ENCODE measurements at places on chromosomes 2 and 18.

GRCh38 chr2:11478899-11479605 is 13.1 kb upstream of the E2F6 start:
- H3K36me3 ChIP-seq: no peaks in the 10 kb centered on the region
- H3K4me1 ChIP-seq: peaks cover 11% of the 10 kb centered on the region
- H3K4me3 ChIP-seq: no peak overlapping the region

DNA sequence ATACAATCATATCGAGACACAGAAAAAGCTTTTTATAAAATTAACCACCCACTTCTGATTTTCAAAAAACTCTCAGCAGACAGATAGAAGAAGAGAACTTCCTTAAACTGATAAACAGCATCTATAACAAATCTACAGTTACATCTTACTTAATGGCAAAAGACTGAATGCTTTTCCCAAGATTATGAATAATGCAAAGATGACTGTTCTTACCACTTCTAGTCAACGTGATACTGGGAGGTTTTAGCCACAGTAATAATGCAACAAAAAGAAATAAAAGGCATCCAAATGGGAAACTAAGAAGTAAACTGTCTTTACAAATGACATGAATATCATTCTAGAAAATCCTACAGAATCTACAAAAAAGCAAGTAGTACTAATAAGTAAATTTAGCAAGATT is 58.0 kb upstream of the TMEM247 start:
- no peak for DNase-seq
- H3K4me3 ChIP-seq: no peak overlapping the region
- no peaks in the 10 kb centered on the region for H3K27me3 ChIP-seq
- no peak overlapping the region for H3K27ac ChIP-seq
- H3K4me1 ChIP-seq: no peaks in the 10 kb centered on the region

- H3K36me3 ChIP-seq: no peaks in the 10 kb centered on the region
- H3K4me1 ChIP-seq: peaks cover 47% of the 10 kb centered on the region
- no peak overlapping the region for H3K4me3 ChIP-seq
- H3K27me3 ChIP-seq: no peaks in the 10 kb centered on the region
These were observed 133.0 kb downstream of the MAP4K4 start for GRCh38 chr2:101830555-101830954.

DNA sequence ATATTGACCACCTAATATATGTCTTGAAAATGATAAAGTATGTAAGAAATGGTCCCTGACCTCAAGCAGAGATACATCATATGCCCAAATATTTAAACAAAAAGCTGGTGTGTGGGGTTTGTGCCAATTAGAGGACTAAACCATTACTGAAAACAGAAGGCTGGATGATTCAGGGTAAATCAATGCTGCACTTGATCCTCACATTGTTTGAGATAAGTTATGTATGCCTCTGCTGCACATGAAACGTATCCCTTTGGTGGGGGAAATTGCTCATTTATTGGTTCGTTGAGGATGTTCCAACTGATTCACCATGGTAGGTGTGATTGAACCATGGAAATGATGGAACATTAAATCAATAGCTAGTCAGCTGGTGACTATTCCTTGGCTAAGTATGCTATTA is 24.7 kb upstream of the DARS1 start:
- H3K4me1 ChIP-seq: no peaks in the 10 kb centered on the region
- no peaks in the 10 kb centered on the region for H3K27me3 ChIP-seq
- H3K36me3 ChIP-seq: no peaks in the 10 kb centered on the region
- H3K4me3 ChIP-seq: no peak overlapping the region
- no peak for DNase-seq

DNA sequence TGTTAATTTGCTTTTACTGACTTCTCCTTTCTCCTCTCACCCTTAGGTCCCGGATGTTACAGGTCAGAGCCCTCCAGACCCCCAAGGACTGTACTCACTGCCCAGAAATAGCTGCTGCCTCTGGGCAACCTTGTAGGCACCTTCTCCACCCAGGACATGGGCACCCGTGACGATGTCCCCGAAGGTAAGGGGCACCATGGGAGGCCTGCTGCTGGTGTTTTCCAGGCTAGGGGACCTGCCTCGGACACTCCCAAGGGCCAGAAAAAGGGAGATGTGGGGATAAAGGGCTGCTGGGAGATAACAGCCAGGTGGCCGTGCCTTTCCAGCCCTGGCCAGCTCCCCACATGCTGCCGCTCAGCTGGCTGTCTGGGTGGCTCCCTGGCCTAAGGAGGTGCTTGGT is 13.6 kb downstream of the TOGARAM2 start:
- no peaks in the 10 kb centered on the region for H3K36me3 ChIP-seq
- H3K4me1 ChIP-seq: peaks cover 22% of the 10 kb centered on the region
- H3K27ac ChIP-seq: no peak overlapping the region
- no peak for DNase-seq
- H3K27me3 ChIP-seq: no peaks in the 10 kb centered on the region

- H3K4me1 ChIP-seq: peaks cover 14% of the 10 kb centered on the region
- DNase-seq: no peak
- H3K27me3 ChIP-seq: no peaks in the 10 kb centered on the region
These were observed 644 bp upstream of the QPCT start for GRCh38 chr2:37343537-37344434.

DNA sequence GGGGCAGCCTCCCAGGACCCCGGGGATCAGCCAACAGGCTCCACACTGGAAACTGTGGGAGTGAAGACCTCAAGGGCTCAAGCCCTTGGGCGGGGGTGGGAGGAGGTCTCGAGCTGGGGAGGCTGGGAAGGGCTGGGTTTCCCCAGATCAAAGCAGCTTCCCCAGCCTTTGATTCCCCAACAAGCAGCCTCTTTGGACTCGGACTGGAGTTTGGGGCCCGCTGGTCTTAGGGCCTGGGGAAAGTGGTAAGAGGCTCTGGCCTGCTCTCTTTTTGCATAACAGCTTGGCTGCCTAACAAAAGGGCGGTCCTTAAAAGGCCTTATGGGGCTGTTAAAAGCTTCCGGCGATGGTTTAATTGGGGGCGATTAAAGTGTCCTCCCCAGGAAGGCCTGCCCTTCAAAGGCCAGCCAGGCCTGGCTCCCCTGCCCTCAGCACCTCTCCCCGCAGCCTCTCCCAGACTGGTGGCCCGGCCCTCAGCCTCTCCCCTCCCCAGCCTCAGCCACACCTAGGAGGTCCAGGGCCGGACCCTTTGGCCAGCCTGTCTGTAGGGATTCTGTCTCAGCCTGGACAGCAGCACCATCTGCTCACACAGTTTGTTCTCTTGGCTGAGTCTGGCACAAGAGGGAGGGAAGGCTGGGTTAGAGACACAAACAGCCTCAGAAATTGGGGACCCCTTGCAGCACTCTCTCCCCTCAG is 39.6 kb downstream of the ZFP36L2 start:
- H3K4me1 ChIP-seq: peaks cover 24% of the 10 kb centered on the region
- no peak for DNase-seq
- H3K27me3 ChIP-seq: no peaks in the 10 kb centered on the region
- peak overlapping the region; percentile 11 for H3K27ac ChIP-seq
- H3K36me3 ChIP-seq: no peaks in the 10 kb centered on the region

DNA sequence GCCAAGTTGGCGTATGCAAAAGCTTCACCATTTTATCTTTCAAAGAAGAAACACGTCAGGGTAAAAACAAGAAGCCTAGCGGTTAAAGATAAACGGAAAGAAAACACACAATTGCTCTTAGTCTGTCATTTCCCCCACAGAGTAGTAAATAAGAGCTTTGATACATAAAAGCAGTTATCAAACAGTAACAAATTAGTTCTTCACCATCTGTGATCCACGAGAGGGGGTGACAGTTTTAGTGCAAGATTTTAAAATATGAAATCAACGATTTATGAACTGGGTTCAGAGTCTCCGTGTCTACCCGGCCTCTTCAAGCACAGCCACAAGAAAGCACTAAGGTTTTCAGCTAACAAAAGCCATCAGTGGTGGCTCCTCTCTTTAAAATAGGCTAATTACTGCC is 703.9 kb upstream of the ID2 start:
- DNase-seq: no peak
- H3K4me3 ChIP-seq: no peak overlapping the region
- no peak overlapping the region for H3K27ac ChIP-seq
- no peaks in the 10 kb centered on the region for H3K4me1 ChIP-seq
- H3K36me3 ChIP-seq: no peaks in the 10 kb centered on the region

DNA sequence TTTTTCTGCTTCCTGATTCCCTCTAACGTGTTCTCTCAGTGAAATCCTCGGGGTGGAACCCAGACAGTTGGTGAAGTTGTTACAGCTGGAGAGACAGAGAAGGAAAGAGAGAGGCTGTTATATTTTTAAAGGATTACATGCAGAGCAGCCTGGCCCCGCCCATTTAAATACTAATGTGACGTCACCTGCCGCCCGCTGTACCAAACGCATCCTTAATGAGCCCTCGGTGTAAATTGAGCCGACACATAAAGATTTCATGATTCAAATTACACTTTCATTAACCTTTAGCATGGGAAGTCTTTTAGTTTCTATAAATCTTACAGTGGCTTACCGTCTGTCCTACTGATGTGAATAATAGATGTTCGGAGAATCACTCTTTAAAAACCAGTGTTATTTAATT is 164.0 kb upstream of the SIX3 start:
- H3K27ac ChIP-seq: no peak overlapping the region
- DNase-seq: no peak
- H3K36me3 ChIP-seq: no peaks in the 10 kb centered on the region

GRCh38 chr18:54906331-54907185 is 52.7 kb downstream of the CCDC68 start:
- H3K36me3 ChIP-seq: no peaks in the 10 kb centered on the region
- no peaks in the 10 kb centered on the region for H3K4me1 ChIP-seq
- no peaks in the 10 kb centered on the region for H3K27me3 ChIP-seq
- no peak for DNase-seq
- no peak overlapping the region for H3K27ac ChIP-seq

DNA sequence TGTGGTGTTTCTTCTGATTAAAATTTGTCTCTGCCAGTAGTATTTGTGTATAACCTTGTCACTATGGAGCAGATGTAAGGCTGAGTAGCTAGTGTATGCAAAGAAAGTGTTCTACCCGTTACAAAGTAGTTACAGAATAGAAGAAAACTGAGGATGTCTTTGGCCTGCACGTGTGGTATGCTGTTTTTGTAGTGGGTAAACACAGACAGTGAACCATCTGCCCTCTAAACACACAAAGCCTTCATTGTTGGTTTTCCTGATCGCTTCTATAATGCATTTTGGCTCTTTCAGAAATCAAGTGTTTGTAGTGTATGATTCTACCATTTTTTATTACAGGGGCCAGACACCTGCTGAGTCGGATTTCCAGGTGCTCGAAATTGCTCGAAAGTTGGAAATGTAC is 61.5 kb downstream of the FARP2 start:
- no peak for DNase-seq
- H3K4me3 ChIP-seq: no peak overlapping the region
- H3K27me3 ChIP-seq: no peaks in the 10 kb centered on the region

- no peaks in the 10 kb centered on the region for H3K4me1 ChIP-seq
- H3K27me3 ChIP-seq: no peaks in the 10 kb centered on the region
- H3K27ac ChIP-seq: no peak overlapping the region
- H3K4me3 ChIP-seq: no peak overlapping the region
- H3K36me3 ChIP-seq: no peaks in the 10 kb centered on the region
These were observed 24.3 kb downstream of the STAT4 start for GRCh38 chr2:191126386-191127085.

DNA sequence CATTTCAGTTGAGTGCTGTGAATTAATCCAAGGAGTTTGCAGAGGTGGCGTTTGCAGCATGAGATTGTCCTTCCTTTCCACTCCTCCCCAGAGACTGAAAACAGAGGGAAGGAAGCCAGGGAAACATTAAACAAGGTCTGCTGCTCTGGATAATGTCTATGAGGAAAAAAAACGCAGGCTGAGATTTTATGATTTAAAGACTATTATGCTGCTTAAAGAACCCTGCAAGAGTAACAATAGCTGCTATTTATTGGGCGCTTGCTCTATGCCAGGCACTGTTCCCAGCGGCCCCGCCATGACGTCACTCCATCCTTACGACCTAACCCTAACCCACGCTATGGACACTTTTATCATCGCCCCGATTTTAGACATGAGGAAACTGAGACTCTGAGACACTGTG is 222.4 kb downstream of the BCL2 start:
- H3K4me3 ChIP-seq: no peak overlapping the region
- DNase-seq: peak; percentile 47
- no peaks in the 10 kb centered on the region for H3K4me1 ChIP-seq

DNA sequence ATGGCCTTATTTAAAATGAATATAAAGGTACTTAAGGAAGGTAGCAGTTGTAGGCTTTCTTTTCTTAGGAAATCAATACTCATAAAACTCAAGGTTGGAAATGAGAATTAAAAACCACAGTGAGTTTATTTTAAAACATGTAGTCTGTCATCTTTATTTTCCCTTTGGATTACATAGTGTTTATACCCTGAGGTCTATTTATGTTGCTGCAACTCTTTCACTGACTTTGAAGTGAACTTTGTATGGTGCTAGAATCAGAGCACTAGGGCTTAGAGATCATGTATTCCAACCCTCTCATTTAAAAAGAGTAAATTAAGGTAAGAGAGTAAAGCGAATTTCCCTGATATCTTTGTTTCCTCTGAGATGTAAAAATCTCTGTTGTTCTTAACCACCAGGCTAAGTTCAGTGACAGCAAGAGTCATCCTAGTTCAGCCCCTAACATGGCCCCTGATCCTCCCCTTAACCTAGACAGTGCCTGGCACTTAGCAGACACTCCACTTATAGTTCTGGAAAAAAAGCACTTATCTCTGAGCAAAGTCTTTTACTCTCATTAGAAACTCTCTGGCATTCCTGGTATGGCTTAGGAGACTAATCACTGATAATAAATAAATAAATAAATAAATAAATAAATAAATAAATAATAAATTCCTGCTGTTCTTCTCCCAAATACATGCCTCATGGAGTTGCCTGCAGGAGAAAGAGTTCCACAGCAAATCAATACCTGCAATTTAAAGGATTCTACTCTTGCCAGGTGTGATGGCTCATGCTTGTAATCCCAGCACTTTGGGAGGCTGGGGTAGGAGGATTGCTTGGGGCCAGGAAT is 33.0 kb upstream of the PPP1R1C start:
- H3K4me1 ChIP-seq: peaks cover 11% of the 10 kb centered on the region
- no peaks in the 10 kb centered on the region for H3K36me3 ChIP-seq
- H3K4me3 ChIP-seq: no peak overlapping the region
- no peaks in the 10 kb centered on the region for H3K27me3 ChIP-seq

DNA sequence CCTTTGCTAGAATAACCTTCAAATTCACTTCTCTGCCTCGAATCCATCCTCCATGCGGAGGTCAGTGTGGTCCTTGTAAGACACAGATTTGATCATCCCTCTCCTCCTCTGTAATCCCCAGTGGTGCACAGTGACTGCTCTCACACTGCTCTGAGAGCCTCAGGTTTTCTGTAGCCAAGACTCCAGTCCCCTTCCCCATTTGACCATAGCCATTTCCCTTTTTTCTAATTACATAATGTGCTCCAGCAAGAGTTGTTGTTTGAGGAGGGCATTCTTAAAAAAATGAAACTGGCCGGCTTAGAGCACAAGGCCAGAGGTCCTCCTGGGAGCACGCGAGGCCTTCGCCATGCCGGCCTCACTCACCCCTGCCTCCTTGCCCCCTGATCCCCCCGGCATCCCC is 34.7 kb upstream of the LPIN1 start:
- no peak overlapping the region for H3K4me3 ChIP-seq
- no peaks in the 10 kb centered on the region for H3K36me3 ChIP-seq
- no peak overlapping the region for H3K27ac ChIP-seq
- no peak for DNase-seq
- H3K4me1 ChIP-seq: peaks cover 6% of the 10 kb centered on the region

DNA sequence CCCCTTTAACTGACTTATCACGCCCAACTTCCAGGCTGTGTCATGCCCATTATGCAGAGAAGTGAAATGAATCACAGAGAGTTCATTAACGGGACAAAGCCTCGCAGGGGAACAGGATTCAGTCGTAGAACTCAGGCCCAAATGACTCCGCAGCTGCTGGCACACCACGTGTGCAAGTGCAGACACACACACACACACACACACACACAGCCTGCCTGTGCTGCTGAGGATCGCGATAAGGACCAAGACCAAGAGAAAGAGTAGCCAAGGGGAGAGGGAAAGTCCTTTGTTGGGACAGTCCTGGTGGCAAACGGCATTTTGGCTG is 90.0 kb upstream of the TAF1B start:
- H3K4me3 ChIP-seq: peak overlapping the region; percentile 36
- no peaks in the 10 kb centered on the region for H3K27me3 ChIP-seq
- DNase-seq: no peak

Measured in vagina (tissue), 2 donors.